Epithelial cell of esophagus (primary cell): ENCODE measurements at places on chromosomes 7 and 10.

- DNase-seq, result no peak
These were observed 7.0 kb downstream of the MXI1 start for GRCh38 chr10:110214371-110214826.

- DNase-seq, result peak; percentile 93
These were observed 23.8 kb downstream of the PFKP start for GRCh38 chr10:3090914-3091787.

GRCh38 chr7:143382126-143382790 lies 1.1 kb downstream of the ZYX start:
- DNase-seq, result no peak

- DNase-seq, result no peak
These were observed 2.0 kb upstream of the ACTA2 start for GRCh38 chr10:88954458-88955083.

DNA sequence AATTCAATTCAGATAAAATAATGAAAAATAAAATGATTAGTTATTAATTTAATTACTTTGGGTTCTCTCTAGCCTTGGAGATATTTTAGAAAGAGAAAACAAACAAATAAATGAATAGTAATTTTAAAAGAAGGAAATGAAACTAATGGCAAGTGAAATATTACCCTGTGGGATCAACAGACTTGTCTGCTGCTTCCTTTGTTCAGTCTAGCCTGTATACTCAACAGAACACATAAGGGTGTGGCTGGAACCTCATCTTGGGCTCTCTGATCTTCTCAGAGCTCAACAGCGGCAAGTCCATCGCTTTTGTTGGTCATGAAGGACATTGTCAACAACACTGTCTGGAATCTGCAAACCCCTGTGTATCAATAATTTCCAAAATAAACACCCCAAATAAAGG lies 904.9 kb downstream of the IPMK start:
- no peak for DNase-seq

- no peak for DNase-seq
These were observed 270.3 kb downstream of the KLF6 start for GRCh38 chr10:3514691-3515090.

DNA sequence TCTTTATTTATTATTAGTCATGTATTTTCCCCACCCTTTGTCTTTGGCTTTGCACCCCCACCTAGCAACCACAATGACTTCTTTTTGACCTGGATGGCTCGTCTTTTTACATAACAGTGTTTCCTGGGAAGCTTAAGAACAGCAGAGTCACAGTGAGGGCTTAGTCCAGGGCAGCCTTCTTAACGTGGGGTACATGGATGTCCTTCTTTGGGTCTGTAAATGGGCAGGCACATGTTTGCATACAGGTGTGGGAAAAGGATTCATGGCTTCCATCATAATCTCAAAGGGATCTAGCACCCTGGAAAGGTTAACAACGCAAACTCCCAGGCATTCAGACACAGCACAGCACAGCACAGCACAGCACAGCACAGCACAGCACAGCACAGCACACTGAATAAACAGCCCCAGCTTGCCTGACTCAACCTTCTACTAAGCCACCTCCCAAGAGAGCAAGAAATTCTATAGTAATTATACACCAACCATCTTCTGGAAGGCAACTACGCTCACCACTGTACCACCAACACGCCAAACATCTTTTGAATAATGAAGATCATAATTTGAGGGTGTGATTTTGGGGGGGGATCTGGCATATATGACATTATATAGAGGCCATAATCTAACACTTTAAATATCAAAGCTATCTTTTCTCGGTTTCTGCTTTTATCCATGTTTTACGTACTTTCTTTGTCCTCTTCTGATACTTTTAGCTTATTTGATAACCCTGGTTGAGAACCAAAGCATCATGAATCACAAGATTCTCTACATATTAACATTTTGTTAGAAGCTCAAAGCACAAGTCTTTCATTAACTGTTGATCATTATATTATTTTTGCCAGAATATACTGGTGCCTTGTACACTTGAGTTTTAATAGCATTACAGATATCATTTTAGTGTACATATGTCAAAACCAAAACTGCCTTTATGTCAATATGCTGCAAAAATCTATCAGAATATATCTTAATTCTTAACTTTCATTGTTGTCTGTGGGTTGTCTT lies 177.2 kb upstream of the KLF14 start:
- DNase-seq, result peak; percentile 76

DNA sequence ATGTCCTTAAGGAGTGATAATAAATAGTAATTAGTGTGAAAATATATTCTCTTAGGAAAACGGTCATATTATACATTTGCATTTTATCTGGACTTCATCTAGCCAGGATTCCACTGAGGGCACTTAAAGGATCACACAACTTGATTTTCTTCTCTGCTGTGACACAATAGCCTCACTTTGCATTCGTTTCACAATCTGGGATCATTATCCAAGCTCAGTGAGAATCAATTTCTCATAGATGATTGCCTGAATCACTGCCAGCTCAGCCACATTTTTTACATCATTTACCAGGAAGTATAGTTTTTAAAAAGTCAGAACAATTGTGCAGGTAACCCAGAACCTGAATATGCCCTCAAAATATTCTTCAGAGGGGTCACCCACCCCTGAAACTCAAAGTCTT lies 68.9 kb downstream of the PTPRZ1 start:
- DNase-seq, result peak; percentile 79

DNA sequence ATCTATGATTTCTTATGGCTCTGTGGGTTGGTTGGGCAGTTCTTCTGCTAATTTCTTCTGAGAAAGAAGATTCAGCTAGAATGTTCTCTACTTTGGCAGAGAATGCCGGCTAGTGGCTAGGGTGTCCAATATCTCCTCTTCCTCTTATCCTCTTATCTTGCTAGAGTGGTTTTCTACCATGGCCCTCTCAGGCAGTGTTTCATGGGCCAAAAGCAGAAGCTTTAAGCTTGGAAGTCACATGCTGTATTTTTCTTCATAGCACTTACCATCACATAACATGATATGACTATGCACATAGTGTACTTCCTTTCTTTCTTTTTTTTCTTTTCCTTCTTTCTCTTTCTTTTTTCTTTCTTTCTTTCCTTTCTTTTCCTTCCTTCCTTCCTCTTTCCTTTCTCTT lies 140.0 kb downstream of the ITGB8 start:
- no peak for DNase-seq

- DNase-seq, result peak; percentile 79
These were observed 552.4 kb upstream of the KCND2 start for GRCh38 chr7:119720541-119720940.

DNA sequence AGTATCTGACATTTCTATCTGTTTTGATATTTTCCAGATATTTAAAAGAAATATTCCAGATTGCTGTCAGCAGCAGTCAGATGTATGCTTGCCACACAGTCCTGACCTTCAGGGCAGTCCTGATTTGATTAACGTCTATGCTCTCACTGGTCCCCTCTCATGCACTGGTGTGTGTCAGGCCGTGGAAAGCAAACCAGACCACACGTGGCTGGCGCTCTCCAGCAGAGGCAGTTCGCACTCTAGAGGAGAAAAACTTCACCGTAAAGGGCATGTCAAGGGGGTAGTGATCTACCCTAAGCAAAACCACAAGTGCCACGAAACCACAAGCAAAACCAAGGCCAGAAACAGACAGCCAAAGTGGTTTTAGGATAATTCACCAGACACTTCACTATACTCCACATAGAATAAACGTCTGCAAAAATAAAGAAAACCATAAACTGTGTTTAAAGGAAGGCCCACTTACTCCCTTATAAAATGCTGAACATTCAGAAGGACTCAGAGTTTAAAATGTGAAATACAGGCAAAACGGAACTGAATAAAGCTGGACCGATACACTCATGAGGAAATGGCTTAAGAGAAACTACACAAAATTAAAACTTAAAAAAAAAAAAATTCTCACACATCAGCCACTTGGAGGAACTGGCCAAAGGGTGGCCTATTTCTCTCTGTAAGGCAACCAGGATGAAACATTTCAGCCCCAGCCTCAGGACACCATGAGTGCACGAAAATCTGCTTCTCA lies 26.4 kb downstream of the PARP12 start:
- no peak for DNase-seq

DNA sequence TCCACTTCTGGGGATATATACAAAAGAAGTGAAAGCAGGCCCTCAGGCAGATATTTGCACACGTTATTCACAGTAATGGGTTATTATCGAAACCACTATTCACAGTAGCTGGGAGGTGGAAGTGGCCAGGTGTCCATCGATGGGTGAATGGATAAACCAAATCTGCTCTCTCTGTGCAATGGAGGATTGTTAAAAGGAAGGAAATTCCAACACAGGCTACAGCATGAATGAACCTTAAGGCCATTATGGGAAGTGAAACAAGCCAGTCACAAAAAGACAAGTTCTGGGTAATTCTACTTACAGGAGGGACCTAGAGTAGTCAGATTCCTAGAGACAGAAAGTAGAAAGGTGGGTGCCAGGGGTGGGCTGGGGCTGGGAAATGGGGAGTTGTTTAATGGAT lies 48.5 kb upstream of the BHLHA15 start:
- DNase-seq, result peak; percentile 13

DNA sequence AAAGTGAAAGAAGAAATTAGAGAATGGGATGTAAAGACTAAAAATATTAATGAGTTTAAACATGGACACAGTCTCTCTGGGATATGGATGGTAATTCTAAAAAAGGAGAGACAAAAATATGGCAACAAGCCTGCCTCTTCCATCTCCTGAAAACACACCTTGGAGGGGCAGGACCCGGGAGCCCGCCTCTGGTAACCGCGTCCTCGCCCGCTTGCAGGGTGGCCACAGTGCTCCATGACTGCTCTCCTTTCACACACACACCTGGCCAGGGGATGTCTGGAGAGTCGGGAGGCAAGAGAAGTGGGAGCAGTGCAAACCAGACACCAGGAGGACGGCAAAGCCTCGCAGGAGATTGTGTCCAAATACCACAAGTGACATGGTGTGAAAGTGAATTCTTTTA lies 166.3 kb downstream of the ZMYND11 start:
- DNase-seq, result no peak

DNA sequence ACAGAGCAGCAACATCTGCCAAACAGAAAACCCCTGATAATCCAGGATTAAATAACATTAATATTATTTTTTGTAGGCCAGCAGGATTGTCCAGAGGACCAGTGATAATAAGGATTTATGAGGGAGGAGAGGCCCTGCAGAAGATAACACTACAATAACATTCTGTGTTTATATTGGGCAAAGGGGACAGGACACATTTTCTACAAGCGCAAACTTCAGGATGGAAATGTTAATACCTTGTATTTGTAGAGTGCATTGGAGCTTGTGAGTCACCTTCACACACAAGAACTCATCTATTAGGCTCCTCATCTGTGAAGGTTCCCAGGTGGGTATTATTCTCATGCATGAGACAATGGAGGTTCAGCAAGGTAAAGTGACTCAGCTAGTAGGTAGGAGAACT lies 51.0 kb downstream of the BAMBI start:
- DNase-seq, result peak; percentile 36

GRCh38 chr10:71769279-71769823 lies 4.0 kb downstream of the VSIR start:
- no peak for DNase-seq

GRCh38 chr10:111379534-111380187 lies 302.8 kb downstream of the ADRA2A start:
- DNase-seq, result no peak

GRCh38 chr10:68109331-68109730 lies at the start of gene MYPN:
TSS of gene MYPN (plus strand) at chr10:68109488. CDS start at chr10:68121439, 11,951 bp downstream.
- DNase-seq, result no peak

GRCh38 chr10:92801978-92802872 lies 46.1 kb upstream of the EXOC6 start:
- DNase-seq, result no peak

DNA sequence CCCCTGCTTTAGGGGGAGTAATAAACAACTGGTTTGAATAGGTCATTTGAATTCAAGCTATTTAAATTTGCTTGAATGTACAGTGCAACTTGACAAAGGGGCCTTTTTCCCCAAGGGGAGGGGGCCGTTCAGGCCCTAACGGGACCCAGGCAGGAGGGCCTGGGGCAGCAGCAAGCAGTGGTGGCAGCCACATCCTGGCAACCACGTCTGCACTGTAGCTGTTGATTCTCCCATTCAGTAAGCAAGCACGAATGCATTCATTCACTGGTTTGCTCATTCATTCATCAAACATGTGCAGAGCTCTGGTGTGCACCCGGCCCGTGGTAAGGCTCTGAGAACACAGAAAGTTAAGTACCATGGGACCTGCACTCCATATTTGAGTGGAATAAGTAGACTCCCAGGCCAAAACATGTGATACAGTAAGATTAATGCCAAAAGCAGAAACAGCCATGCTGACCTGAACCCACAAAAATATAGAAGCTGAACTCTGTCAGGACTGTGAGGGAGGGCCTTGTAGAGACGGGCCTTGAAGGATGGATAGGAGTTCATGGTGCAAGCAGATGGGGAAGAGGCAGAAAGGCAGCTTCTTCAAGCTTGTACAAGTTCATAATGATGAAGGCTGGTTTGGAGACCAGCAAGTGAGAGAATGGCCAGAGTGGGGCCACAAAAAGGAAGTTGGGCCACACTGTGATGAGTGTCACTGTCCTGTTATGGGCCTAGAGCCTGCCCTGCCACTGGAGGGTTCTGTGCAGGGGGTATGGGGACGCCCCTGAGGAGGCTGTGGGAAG lies 29.3 kb upstream of the C10orf53 start:
- DNase-seq, result no peak

- DNase-seq, result no peak
These were observed 26.5 kb upstream of the C10orf71 start for GRCh38 chr10:49272251-49273081.

DNA sequence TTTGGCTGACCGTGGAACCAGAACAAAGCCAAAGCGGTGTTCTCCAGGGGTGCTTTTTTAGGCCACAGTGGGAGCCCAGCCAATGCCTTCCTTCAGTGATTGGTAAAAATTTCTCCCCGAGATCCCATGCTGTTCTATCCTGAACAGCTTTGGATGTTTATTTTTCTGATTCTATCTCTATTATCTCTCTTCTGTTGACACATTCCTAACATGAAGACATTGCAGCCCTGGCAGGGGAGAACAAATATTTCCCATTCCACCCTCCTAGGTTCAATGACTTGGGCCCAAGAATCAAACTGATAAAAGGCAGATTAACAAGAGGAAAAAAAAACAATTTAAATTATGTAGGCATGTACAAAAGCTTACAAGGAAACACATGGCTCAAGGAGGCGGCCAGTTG lies 162.7 kb downstream of the PFKFB3 start:
- DNase-seq, result no peak
